ENCODE measurements at places on chromosomes 11 and 22.
A peak's percentile ranks its signal among the peaks of the same experiment; 100 is the strongest.

GRCh38 chr11:62917906-62918502, 3.2 kb downstream of the CHRM1 start:
- no peak for DNase-seq

- DNase-seq, result no peak
Observed at GRCh38 chr22:50010676-50011446, 1.7 kb downstream of the IL17REL start.

- no peak for DNase-seq
Observed at GRCh38 chr11:3143136-3143880, 21.8 kb downstream of the OSBPL5 start.

GRCh38 chr11:67146516-67147226, 27.6 kb downstream of the KDM2A start:
- no peak for DNase-seq

DNA sequence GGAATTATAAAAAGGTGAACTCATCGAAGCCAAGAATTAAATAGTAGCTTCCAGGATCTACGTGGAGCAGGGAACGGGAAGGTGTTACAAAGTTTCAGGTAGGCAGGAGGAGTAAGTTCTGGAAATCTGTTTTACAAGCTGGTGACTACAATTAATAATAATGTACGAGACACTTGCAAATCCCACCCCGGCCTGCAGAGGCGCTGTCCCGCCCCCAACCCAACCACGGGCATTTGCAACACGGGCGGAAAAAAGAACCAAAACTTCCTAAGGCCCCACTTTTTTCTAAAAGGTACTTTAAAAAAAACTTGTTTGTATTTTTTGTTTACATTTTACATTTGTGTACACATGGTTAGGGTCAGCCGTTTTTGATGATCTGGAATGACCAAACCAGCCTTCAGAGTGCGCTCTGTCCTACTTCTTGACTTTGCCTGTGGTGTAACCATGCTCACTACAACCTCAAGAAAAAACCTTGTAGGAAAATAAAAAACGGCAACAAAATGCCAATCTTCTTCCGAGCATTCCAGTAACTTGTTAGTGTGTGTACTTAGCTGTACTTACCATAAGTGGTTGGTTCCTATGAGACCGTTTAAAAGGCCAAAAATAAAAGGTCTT, 449.6 kb upstream of the B3GAT1 start:
- DNase-seq, result no peak

- no peak for DNase-seq
Observed at GRCh38 chr11:61495801-61496601, 12.5 kb upstream of the LRRC10B start.

GRCh38 chr11:77401486-77402217, 72.2 kb downstream of the PAK1 start:
- no peak for DNase-seq

DNA sequence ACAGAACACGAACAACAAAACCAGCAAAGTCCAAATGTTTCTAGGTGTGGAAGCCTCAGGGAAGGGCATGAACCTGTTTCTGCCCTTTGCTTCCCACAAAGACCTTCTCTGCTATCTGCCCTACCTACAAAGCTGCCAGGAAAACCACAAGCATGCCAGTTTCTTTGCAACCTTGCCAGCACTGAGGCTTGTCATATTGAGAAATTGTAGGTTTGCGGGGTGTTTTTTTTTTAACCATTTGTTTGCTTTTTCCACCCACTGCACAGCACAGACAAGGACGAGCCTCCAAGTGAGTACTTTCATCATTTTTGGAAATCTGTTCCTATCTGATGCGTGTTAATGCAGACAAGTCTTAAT, 12.8 kb downstream of the PARVG start:
- no peak for DNase-seq

DNA sequence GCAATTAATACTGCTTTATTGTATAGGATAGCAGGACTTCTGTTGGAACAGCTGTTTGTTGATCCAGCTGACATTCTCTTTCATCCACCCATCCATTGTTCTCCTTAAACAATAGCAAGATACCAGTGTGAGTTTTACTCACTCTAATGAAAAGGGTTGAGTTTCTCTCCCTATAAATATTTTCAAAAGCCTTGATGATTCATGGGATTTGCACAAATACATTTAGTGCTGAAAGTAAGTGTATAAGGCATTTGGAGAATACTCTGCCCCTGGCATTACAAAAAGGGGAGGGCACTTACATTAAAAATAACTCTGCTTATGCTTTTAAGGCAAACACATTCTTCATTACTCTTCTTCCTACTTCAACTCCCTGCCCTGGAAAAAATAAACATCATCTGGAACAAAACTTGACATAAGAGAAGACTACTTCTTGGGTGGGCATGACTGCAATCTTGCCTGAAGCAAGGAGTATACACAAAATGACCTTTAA, 634.9 kb downstream of the METTL15 start:
- no peak for DNase-seq

DNA sequence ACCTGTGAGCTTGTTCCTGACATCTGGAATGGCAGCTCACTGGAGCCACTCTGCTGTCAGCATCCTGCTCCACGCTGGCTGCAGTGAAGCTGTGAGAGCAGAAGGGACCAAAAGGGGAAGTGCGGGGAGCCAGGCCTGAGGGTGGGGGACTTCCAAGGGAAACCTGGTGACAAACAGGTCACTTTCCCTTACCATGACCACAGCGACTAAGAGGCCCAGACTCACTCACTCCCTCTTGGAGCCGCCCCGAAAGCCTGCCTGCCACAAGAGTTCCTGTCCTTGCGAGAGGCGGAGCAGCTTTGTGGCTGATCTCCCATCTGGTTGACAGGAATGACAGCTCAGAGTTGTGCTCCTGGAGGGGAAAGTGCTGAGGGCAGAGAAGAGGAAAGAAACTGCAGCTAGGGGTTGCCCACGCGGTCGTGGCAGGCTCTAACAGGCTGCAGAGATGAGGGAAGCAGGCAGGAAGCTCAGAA, 183.8 kb upstream of the NTM start:
- peak; percentile 60 for DNase-seq

- DNase-seq, result no peak
Observed at GRCh38 chr22:36452250-36452977, 29.0 kb downstream of the TXN2 start.

- DNase-seq, result no peak
Observed at GRCh38 chr11:9815486-9816136, 151.7 kb downstream of the SWAP70 start.

DNA sequence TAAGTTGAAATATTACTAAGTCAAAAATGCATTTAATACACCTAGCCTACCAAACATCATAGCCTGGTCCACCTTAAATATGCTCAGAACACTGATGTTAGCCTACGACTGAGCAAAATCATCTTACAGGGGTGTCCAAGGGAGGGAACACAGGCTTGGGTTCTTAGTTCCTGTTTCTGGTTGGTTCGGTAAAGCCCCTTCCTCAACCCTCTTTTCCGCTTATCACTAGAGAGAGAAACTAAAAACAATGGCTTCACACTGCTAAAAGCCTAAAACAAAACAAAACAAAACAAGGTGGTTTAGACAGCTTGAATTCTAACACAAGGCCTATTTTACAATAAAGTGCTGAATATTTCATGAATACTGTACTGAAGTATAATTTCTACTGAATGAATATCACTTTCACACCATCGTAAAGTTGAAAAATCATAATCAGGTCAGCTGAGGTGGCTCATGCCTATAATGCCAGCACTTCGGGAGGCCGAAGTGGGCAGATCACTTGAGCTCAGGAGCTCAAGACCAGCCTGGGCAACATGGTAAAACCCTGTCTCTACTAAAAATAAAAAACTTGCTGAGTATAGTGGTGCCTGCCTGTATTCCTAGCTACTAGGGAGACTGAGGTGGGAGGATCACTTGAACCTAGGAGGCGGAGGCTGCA, 118.0 kb downstream of the SIK3 start:
- peak; percentile 42 for DNase-seq

GRCh38 chr11:43278193-43278956, 33.4 kb upstream of the API5 start:
- DNase-seq, result no peak

DNA sequence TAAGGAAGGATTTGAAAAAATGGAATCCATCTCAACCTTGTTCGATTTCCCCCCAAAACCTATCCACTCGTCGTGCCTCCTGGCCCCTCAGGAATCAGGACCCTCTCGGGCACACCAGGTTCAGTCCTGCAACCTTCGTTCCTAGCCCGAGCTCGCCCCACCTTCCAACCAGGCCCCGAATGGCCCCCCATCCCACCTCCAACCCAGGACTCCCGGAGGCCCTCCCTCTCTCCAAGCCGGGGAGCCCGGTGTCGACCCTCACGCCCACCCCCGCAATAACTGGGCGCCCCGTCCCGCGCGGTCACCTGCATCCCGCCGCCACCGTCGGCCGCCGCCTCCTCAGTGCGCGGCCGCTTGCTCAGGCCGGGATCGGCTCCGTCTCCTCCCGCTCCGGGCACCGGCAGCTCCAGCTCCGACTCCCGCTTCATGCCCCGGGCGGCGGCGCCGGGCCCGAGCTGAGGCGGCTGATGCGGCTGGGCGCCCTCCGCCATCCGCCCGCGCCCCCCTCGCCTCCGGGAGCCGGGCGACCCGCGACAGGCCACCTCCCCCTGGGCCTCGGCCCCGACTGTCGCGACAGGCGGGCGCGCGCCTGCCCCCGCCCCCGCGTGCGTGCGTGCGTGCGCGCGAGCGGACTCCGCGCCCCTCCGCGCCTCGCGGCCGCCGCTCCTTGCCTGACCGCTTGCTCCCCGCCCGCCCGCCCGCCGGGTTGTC, 534 bp downstream of the RBFOX2 start:
- DNase-seq, result no peak

- no peak for DNase-seq
Observed at GRCh38 chr22:21591695-21592094, 24.2 kb downstream of the UBE2L3 start.

GRCh38 chr11:84673753-84674152, 953.4 kb downstream of the DLG2 start:
- no peak for DNase-seq

DNA sequence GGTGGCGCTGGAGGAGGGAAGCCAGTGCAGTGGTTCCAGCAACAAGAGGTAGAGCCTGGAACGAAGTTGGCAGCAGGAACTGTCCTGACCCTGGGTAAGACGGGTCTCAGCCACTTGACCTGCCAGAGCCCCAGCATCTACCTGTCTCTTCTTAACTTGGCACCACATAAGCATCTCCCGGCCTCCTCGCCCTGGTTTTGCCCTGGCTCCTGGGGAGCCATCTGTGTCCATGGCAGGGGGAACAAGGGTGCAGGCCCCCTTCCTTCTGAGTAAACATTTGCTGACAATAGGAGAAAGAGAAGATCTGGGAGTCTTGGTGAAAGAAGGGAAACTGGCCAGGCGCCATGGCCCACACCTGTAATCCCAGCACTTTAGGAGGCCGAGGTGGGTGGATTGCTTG, 12.8 kb downstream of the P2RY2 start:
- no peak for DNase-seq

DNA sequence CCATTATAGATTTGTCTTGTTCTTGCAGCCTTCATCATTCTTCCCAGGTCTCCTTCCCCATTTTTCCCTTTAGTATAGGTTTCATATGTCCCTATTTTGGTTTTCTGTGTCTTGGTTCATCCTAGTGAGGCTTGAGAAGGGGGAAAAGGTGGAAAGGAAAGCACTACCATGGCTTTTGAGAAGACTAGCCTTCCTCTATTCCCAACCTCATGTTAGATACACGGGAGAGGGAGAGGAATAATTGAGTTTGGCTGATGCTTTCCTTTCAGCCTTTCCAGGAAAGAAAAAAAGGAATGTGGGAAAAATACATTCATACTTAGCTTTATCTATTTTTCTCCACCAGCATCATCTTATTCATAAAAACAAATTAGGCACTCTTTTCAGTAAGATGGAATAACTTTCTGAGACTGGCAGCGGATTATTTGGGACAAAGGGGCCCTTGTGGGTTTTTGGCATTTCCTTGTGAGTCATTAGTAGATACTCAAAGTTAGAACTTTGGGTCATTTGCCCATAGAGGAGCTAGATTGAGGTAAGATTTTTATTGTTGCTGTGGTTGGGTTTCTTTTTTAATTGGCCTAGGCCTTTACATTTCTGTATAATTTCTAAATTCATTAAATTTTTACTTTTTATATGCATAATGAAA, 23.8 kb downstream of the CAPRIN1 start:
- DNase-seq, result no peak

- DNase-seq, result no peak
Observed at GRCh38 chr11:65226103-65226442, 35.7 kb upstream of the POLA2 start.

DNA sequence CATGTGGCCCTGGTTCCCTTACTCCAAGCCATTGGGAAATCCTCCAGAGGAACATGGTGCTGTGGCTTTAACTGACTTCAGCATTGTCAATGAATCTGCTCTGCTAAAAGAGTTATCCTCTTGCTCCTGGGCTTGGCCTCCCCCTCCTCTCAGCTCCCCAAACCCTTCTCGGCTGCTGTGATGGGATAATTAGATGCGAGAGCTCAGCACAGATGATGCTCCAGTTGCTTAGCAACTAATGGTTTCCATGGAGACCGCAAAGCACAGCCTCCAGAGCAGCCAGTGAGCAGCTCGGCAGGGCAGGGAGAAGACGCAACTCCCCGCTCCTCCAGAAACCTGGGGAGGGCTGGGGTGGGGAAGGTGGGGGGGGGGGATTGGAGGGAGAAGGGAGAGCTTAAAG, 2.8 kb upstream of the UPK2 start:
- DNase-seq, result no peak

GRCh38 chr22:42365942-42366695, 66.1 kb downstream of the NFAM1 start:
- DNase-seq, result no peak

DNA sequence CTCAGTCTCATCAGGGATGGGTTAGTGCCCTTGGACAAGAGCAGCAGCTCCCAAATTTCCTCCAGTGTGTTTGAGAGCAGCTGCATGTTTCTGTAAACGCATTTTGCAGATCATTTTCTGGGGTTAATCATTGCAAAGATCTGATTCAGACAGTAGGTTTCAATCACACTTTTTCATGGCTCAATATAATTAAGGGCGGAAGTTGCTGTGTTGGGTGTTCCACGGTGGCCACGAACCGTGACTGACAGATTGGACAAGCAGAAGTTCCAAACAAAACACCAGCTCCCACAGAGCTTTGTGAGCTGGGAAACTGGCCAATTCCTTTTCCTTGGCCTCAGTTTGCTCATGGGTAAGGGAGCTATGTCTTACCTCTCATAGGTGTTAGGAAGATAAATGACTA, 8.4 kb upstream of the RASSF10 start:
- DNase-seq, result no peak

DNA sequence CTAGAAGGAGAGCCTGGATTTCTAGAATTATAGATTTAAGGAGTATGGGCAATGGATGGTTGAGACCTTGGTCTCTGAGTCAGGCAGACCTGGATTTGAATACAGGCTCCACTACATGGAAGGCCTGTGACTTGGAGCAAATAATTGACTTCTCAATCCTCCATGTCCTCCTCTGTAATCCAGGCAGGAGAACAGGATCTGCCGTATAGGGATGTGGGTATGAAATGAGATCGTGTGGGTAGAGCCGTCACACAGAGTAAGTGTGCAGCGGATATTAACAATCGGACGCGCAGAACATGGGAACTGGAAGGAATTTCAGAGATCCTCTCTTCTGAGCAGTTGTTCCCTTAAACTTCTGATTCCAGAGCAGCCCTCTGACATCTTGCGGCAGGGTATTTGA, 11.5 kb upstream of the TMPRSS13 start:
- DNase-seq, result no peak

DNA sequence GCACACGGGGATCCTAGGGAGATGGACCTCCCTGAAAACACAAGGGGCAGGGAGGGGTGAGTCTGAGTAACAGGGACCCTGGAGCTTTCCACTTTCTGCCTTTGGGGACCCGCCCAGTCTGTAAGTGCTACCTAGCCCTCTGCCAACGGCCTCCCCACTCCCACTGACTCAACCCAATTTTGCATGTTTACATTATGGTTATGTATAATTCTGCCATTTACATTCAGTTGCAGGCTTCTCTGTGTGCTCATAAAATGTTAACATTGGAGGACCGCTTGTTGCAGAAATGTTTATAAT, 105.8 kb downstream of the DSCAML1 start:
- no peak for DNase-seq

Data from GM12864 (cell line).